ENCODE measurements at places on chromosomes 5 and 9. TPM values are rescaled to one million over a fixed set of nuclear protein-coding genes. Genes with fewer than 3 reads are reported as not detected.

DNA sequence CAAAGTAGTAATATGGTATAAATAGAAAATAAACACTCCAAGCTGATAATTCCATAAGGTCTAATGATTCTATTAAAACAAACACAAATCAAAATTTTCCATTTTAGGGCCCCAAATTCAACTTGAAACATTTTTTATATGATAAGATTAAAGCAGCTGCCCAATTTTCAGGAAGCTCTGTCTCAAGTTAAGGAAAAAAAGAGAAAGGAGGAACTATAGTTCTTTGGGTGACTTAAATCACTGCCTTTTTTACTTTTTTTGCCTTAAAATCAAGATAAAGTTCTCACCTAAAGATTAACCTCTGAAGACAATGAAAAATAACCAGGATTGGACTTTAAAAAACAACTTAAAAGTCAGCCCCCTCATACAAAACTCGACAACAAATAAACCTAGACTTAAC, 76.0 kb upstream of the IFNE start:
- no peak for DNase-seq

DMGDH gene
- total RNA-seq, result not detected

GRCh38 chr9:106862110-106862820, 701 bp upstream of the ZNF462 start:
- no peak for DNase-seq

PAEP gene
- not detected for total RNA-seq

DNA sequence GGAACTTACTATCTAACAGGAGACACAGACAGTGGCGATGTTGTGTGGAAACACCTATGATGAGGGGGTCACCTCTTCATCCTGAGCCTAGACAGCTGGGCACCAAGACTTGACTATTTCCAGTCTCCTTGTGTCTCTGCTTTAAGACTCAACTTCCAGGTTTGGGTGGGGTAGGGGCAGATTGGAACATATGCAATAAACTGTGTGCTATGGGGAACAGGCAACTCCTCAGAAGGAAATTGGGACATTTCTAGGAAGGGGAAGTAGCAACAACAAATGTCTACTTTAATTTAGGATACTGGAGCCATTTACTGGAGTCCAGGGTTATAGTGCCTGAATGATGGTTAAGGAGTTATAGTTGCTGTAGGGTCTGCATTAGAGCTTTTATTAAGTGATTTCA, 57.3 kb downstream of the FGF18 start:
- no peak for DNase-seq

PARP8 gene
- total RNA-seq, result 12.4 TPM

DNA sequence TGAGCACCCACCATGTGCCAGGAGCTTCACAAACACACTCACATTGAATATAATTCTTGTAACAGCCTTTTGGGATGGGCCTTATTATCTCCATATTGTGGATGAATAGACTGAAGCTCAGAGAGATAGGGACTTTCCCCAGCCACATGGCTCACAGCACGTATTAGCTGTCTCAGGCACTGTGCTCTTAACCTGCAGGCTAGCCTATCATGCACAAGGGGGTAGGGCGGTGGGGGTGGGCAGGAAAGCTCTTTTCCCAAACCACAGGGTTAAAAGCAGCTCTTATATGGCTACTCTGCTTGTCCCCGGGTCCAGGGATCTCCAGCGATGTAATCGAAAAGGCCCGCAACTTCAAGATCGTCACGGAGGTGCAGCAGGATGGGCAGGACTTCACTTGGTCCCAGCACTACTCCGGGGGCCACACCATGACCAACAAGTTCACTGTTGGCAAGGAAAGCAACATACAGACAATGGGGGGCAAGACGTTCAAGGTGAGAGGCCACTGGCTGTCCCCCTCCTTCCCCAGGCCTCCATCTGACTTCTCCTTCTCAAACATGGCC, 2.6 kb downstream of the FABP6 start:
- DNase-seq, result no peak

DNA sequence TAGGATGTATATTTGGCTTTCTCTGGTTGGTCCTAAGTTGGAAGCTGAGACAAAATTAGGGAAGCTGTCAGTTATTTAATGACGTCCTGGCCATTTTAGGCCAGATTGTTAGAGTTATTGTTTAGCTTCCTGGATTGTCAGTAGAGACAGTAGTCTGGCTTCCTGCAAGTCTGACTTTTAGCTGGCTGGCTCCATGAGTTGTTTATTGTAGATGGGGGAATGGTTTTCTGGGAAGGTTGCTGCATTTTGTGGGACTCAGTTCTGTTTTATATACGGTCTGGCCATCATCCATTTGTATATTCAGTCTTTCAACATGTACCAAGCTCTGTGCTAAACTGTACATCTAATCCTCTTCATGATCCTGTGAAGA, 68.3 kb downstream of the SGCD start:
- DNase-seq, result no peak

All from activated T-cell treated with anti-CD3 and anti-CD28 coated beads, Interleukin-2, amount 50 U/mL, for 4 hours (primary cell).